ENCODE measurements at places on chromosomes 6 and 20.

DNA sequence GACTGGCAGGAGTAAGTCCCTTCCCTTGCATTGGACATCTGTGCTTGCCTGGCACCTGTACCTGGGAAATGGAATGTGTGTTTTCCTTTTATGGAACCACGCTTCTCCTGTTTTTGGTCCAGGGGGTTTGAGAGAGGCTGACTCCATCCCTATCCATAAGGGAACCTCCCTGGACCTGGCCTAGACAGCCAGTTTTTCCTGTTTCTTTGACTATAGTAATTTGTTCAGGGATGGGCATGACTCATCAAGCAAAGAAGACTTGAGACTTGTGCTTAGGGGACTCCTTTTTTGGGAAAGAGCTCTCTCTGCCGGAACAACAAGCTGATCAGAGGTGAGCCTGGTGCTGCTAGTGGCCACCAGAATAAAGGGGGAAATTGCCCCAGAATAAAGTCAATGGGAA lies 393.8 kb downstream of the CDH26 start:
- DNase-seq, result no peak

DNA sequence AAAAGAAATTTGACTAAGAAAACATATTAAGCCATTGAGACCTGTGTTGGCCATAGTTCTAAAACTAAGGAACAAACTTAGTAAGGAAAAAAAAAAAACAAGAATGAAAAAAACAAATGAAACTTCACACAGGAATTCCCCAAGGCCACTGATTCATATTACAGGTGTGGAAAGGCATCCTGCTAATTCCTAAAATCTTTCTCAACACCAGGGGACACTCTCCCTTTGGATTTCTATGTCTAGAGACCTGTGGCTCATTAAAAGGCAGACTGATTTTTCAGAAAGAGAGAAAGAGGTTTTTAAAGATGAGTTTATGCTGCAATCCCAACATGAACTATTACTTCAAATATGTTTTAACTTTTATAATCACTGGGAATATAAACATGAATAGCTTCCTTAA lies at the start of gene OR12D1:
OR12D1 (plus strand) TSS at position 341 of the 400 bp plus-strand sequence.
- no peak for DNase-seq

DNA sequence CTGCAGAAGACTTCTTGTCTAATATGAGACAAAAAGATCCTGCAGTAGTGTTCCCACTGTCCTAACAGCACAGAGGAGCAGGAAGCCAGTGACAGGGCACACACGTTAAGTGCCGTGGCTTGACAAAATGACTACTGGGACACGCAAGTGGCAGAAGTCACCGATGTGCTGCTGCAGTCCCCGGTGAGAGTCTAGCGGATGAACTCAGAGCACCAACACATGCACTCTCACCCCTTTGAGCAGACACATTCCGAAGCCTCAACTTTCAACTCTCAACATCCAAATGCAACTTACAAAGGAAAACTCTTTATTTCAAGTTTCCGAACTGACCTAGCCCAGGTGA lies 898 bp downstream of the LAMA4 start:
- DNase-seq, result no peak

DNA sequence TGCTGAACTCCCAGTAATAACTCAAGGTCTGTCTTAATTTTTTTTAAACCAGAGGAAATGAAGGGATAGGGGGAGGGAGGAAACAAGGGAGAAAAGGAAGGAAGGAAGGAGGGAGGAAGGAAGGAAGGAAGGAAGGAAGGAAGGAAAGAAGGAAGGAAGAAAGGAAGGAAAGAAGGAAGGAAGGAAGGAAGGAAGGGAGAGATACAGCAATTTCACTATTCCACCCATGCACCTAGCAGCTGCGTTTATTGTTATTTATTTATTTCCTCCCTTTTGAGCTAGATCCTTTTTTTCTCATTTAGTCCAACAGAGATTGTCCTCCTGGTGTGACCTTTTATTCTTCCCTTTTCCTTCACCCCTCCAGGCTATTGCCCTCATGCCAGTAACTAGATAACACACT lies 97.6 kb downstream of the PKHD1 start:
- no peak for DNase-seq

- DNase-seq, result no peak
Measured at GRCh38 chr20:46872328-46873211, 22.1 kb upstream of the EYA2 start.

Data from anterior cingulate cortex (tissue), 58 donors.